ENCODE measurements at places on chromosomes 5 and 9.

- no peak for DNase-seq
Observed at GRCh38 chr5:28967848-28968247, 1929.5 kb upstream of the CDH9 start.

GRCh38 chr9:87667164-87667738, 58.7 kb upstream of the CTSL start:
- DNase-seq = no peak

GRCh38 chr9:118209343-118209742, 505.1 kb downstream of the TLR4 start:
- no peak for DNase-seq

DNA sequence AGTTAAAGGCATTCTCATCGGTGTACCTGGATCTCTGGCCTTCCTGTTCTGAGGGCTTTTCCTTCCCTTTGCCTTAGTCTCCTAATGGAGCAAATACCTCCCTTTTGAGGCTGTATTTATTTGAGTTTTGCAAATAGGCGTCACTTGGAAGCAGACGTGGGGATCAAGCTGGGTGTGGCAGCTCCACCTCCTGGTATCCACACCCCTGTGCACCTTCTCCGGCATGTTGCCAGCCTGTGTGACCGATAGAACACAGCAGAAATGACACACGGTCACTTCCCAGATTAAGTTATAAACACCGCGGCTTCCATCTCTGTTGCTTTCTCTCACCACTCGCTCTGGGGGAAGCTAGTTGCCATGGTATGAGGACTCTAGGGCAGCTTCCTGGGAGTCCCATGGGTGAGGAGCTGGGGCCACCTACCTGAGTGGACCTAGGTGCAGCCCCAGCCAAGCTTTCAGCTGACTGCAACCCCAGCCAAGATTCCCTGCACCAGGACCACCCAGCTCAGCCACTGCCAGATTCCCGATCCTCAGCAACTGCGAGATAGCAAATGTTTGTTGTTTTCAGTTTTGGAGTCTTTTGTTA, 214.4 kb upstream of the MVB12B start:
- no peak for DNase-seq

DNA sequence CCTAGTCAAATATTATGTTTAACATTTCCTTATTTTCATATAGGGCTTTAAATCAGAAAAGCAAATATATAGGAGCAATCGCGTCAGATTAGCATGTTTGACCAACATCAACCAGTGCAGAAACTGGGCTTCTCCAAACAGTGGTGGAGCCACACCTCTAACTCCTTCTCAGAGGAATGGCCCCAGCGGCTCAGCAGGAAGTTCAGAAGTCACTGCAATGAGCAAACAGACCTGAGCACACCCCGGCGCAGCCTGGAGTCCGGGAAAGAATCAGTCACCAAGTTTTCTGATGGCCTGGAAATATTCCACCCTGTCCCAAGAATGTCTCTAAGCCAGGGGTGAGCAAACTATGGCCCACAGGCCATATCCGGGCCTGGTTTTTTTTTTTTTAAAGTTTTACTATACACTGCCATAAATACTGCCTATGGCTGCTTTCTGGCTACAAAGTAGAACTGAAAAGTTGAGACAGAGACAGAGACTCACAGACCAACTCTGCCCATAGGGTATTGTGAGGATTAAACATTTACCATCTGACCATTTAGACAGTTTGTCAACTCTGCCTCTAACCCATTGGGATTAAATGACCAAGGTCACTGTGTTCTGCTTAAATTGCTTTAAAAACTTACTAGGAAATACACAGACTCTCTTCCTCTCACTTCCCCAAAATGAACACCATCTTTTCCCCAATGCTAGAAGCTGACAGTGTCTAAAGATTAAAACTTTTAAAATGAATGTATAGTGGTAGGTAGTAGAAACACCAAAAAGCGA, 5.4 kb downstream of the GOLM1 start:
- no peak for DNase-seq
